BJ (cell line): ENCODE measurements at places on chromosomes 16 and 17.

GRCh38 chr17:73476890-73477350, 165.1 kb upstream of the CDC42EP4 start:
- DNase-seq: no peak

GRCh38 chr17:2070241-2071023, 15.5 kb downstream of the HIC1 start:
- DNase-seq: no peak

- DNase-seq: no peak
Measured at GRCh38 chr17:15981646-15982580, 17.6 kb downstream of the ZSWIM7 start.

- DNase-seq: no peak
Measured at GRCh38 chr17:8289103-8289397, 580 bp downstream of the RANGRF start.

DNA sequence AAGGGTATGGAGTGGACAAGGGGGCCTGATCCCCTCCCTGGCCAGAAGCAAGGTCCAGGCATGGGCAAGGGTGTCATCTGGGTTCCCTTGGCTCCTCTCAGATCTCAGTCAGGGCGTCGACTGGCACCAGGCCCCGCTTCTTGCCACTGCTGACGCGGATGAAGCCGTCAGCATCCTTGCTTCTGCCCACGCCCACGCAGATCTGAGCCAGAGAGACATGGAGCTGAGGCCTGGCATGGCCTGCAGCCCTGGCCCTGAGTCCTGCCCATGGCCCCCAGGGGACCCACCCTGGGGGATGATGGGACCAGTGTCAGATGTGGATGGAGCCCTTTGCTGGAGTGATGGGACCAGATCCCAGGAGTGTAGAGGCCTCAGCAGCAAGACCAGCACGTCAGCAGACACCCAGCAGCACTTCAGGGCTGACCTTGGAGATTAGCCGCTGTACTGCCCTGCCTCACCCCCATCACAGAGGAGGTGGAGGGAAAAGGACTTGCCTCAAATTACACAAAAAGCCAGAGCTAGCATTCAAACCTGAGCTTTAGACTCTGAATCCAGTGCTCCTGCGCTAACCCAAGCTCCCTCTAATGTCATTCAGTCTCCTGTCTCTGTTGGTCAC, 12.2 kb downstream of the RPL19 start:
- no peak for DNase-seq

DNA sequence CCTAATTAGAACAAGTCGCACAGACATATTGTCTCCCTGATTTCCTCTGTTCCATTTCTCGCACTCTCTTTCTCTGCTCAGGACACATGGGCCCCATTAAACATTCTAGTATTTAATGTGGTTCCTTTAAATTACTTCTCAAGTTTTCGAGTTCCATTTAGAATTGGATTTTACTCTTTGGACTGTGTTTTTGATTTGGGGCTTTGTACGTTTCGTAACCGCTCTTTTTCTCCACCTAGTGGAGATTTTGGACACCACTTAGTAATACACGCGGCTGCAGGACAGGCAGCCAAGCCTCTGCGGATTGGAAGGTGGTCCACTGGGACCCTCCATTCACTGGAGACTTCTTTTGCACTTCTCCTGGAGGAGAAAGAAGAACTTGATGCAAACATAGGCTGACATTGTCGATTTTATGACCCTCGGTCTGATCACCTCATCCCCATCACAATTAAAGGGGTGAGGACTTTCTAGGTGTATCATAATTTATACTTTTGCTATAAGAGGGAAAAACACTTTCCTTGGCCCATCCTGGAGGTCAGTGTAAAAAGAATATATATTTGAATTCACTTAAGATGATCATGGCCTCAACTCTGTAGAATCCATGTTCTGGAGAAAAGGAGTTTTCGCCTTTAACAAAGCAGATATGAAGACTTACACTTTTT, 85.7 kb downstream of the NOG start:
- DNase-seq: no peak

DNA sequence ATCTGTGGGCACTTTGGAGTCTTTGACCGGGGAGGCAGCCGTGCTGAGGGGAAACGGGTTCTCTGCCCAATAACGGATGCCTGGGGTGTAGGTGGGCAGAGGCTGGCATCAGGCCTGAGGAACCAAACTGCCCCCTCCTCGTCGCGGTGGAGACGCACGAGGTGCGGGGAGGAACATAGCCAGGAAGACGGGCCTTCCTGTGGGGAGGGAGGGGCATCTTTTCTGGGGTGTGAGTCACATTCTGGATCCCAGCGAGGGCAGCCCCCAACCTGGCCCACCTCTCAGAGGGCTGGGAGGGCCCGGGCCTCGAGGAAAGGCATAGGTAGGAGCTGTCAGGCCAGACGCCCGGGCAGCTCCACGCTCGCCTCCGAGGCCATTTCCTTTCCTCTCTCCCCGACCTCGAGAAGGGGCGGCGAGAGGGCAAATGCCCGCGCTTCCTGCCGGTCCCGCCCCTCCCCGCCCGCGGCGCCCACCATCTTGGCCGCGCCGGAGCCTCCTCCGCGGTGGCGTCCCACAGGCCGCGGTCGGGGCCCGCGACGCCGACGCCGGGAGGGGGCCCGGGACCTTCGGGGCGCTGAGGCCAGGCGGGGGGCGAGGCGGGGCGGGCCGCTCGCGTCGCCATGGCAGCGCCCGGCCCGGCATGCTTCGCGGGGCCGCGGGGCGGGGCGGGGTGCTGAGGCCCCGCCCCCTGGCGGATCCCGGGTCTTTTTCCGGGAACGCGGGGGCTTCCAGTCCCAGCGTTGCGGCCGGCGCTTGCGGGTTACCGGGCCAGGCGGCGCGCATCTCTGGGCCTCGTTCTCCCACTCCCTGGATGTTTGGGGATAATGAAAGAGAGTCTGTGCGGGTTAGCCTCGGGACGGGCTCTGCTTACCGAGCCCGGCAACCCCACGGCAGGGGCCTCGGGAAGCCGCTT, 13.2 kb downstream of the RAI1 start:
- DNase-seq: no peak
